ENCODE measurements at places on chromosomes 2 and 18. TPM values are rescaled to one million over a fixed set of nuclear protein-coding genes. Genes with fewer than 3 reads are reported as not detected.

GRCh38 chr2:232437195-232437571, 18.8 kb upstream of the ALPI start:
- no peak for DNase-seq

COBLL1 gene
- total RNA-seq = 4.6 TPM

DNA sequence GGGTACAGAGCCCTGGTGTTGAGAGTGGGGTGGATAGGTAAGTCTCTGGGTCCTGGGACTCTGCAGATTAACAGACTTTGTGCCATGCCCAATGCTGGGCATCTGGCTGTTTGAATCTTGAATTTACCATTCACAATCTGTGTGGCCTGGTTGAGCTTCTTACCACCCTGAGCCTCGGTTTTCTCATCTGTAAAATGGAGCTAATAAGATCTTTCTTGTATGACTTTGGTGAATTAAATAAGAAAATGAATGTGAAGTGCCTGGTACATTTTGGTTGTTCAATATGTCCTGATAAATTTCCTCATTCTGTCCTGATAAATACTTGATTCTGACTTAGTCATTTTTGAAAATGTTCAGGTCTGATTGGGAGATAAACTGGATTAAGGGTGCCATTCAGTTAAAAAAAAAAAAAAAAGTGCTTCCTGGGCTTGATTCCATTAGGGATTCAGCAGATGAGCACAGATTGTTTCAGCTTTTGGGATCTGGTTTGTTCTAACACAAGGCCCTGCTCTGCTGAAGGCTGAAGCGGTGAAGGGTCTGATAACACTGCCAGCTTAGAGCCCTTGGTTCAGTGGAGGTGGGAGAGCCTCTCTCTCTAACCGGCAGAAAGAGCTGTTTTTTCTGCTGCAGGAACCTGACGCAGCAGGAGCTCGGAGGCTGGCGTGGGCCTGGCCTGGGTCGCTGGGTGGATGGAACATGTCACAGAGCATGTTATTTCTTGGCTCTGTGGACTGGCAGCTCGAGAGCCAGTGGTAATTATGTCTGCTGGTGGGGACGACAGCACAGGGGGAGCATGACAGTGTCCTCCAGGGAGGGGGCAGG, 84.5 kb upstream of the MCFD2 start:
- DNase-seq = no peak

IL1F10 gene
- total RNA-seq = not detected

GPR75 gene
- 0.53 TPM for total RNA-seq

DNAH7 gene
- total RNA-seq = 0.45 TPM

ALPG gene
- not detected for total RNA-seq

- DNase-seq = no peak
These were observed 47.7 kb downstream of the RAB10 start for GRCh38 chr2:26081556-26081955.

GRCh38 chr2:157787364-157787938, 88.7 kb downstream of the ACVR1 start:
- no peak for DNase-seq

GRCh38 chr2:214543386-214543955, 132.6 kb downstream of the VWC2L start:
- peak; percentile 5 for DNase-seq

- peak; percentile 39 for DNase-seq
These were observed 947 bp downstream of the ITSN2 start for GRCh38 chr2:24359129-24360049.

CDH20 gene
- not detected for total RNA-seq

KCNG2 gene
- not detected for total RNA-seq

DNA sequence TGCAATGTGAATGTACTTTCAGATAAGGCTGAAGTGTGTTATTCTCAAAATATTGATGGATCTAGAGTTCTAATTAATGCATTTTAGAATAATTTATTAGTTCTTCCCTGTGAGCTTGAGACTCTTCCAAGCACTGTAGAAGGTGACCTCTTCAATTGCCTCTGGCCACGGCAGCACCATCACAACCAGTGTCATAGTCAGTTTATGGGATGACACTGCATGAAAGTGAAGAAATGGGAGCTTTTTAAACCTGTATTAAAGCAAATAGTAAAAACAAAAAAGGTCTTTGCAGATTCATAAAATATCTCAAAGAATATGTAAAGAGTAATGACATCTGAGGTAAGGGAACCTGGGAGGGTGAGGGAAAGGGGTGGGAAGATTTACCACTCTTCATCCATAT, 52.0 kb downstream of the OXER1 start:
- no peak for DNase-seq

GCKR gene
- not detected for total RNA-seq

DNA sequence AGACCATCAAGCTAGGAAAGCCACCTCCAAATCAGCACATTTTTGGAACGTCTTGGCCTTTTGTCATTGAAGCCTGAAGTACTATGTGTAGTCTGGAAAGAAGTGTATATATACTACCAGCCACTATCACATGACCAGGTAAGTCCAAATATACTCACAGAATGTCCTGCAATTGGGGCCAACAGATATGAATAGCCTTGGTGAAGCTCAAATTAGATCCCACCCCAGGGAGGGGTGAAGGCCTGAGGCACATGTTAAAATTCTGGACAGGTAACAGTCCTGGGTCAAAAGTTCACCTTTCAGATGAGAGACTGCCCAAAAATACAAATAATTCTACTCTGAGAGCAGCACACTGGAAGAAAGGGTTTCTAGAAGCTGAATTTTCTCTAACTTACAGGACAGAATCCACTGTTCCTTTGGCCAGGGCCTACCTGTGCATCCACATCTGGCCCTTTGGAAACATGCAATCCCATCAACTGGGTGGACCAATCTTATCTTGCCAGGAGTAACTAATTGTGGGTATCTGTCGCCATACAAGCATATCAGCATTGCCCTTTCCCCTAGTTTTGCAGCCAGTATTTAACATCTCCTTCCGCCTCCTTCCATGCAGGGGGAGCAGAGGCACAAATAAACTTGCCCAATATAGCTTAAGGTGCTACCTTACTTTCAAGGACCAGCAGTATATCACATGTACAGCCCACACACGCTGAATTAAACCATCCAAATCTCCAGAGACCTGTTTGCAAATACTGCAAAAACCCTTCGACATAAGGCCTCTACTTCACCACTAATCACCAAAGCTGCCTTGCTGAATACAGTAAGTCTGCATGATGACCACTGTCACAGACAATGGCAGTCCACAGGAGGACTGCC, 67.8 kb downstream of the EIF5B start:
- no peak for DNase-seq

MEP1B gene
- total RNA-seq = not detected

DNA sequence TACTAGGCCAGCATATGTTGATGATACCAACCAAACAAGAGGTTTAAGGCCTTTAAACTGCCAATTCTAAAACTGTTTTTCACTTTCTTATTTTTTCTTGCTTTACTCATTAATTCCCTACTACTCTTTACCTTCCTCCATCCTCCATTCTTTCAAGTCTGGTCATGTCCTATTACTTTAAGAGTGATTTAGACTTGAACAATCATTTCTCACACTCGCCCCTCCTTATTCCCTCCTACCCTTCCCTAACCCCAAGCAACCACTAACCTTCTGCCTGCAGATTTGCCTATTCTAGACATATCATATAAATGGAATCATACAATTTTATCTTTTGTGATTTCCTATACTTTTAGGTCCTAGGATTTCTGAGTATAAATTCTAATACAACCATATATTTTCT, 127.7 kb downstream of the USP34 start:
- no peak for DNase-seq

DNA sequence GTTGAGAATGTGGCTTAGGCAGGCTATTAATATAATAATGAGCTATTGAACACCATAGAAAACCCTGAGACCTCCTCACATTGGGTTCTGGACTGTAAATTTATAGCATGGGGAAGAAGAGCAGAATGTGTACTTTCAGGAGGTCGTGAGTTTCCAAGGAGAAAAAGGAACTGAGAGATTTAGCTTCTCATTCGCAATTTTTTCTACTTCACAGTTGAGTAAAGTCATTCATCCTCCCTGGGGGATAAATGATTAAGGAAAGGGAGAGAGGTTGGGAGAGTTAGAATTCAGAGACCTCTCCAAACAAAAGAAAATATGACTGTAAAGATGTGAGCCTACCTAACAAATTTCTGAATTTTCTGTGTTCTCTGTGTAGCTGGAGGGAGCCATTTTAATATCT, 205.8 kb upstream of the CYRIA start:
- DNase-seq = no peak

DNA sequence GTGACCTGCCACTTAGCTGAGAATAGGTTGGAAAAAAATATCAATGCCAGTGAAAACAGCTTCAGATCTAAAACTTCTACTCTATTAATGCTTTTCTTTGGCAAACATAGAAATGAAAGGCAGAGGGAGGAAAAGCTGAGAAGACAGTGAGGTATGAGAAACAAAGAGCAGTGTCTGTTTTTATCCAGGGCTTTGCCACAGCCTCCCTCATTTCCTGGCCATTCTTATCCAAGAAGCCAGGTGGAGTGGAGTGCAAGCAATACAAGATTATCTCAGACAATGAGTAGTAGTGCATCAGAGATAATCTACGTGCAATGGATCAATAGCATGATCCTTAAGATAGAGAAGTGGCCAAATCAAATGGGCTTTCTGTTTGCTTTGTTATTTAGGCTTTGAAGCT, 808.7 kb upstream of the PIK3C3 start:
- no peak for DNase-seq

ARHGAP28 gene
- 1.8 TPM for total RNA-seq

- DNase-seq = no peak
These were observed 50.3 kb upstream of the NFE2L2 start for GRCh38 chr2:177314722-177315264.

ALPI gene
- not detected for total RNA-seq

DNA sequence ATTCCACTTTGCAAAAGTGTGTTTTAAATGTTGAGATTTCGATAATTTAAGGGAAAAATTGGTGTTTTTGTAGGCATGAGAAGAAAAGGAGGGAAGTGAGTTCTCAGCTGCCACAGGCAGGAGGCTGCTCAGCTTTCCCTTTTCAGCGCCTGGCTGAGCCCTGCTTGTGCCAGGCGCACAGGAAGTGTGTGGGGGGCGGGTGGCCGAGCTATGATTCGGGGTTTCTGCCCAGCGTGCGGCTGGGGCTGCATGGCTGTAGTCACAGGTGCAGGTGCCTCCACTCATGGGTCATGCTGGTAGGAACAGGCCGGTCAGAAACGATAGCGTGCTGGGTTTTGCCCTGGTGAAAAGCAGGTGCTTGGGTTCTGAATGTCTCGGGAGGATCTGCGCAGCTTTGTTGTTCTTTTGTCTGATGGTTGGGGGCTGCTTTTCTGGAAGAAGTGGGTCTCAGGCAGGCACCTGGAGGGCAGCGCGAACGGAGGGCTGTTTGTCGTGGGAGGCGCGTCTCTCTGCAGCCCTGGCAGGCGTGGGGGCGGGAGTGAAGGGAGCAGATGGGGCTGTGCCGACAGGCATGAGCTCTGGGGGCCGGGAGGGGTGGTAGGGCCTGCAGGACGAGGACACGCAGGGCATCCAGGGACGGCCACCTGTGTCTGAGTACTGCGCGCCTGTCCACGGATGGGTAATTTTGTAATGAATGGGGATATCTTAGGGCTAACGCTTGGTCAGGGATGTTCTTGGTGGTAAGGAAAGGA, 2.1 kb downstream of the KCNG2 start:
- no peak for DNase-seq

DNA sequence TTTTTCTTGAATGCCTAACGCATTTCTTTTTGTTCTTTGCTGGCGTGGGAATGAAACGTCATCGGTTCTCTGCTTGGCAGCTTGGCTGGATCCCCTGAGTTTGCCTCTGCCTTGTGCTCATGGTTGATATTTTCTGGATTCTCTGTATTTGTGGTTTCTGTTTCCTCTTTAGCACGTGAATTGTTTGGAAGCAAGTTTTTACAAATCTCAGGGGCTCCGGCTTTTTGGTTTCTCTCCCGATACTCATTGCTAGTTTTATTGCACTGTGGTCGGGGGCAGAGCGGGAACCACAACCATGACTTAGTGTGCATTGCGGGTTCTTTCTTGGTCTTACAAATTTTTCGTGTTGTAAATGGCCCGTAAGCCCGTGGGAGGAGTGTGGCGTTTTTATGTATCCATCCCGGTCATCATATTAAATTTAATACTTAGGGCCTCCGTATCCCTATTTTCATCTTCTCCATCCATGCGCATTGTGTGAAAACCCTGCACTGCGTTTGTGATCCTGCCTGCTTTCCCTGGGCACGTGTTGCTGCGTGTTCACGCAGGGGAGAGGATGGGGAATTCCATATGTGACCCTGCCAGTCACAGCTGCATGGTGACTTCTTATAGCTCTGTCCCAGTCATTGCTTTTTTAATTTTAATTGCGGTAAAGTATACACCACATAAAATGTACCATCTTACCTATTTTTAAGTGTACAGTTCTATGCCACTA, 9.4 kb downstream of the RAMP1 start:
- no peak for DNase-seq

NEU2 gene
- not detected for total RNA-seq

GRCh38 chr2:7515327-7515726, 598.1 kb downstream of the RNF144A start:
- DNase-seq = no peak

MSGN1 gene
- not detected for total RNA-seq

GRCh38 chr2:217086718-217087117, 226.9 kb upstream of the TNP1 start:
- DNase-seq = no peak

DNA sequence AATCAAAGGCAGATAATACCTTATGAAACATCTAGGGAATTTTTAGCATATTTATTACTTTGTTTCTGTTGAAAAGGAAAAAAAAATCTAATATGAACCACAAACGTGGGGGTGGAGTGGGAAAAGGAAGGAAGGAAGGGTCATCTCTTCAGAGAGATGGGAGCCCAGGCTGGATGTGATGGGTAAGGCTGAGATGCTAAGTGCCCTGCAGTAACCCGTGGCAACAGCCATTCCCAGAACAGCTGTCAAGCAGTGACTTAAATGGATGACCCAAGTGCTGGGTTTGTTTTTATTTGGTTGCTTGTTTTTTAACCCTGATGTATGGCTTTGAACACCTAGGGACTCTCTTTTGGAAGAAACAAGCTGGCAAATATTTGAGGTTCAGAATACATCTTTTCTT, 50.7 kb upstream of the KLF7 start:
- no peak for DNase-seq

DNA sequence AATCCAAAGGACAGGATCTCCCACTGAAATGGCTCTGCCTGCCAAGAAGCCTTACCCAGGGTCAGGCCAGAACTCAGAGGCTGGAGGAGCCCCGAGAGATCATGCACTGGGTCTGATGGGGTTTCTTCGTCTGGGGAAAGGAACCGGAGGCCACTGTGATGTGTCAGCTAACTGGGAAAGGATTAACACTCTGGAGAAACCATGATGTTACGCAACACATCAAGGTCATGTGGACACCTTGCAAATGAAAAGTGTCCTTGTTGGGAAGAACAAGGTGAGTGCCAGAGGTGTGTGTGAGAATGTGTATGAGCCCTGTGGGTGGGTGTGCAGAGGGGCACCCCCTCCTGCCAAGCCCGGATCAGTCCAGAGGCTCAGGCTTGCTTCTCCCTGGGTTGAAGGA, 86.9 kb downstream of the CRACDL start:
- no peak for DNase-seq

CNDP1 gene
- 0.51 TPM for total RNA-seq

MAP3K19 gene
- total RNA-seq = not detected

DNA sequence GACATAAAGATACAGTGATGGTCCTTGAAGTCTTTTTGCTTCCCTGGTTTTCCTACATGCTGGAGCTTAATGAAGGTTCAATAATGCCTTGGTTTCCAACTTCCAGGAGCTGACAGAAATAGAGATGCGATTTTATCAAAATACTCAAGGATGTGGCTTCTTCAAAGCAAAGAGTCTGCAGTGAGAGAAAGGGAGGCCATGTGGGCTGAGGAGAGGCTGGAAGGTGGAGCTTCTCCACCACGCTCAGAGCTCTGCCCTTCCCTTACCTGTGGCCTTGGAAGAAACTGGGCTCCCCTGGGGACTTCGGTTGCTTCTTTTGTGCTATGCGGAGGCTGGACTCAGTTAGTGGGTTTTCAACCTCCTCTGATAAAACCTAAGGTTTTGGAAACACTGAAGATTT, 175.0 kb upstream of the APCDD1 start:
- DNase-seq = no peak

CPO gene
- total RNA-seq = not detected

Data from SK-MEL-5 (cell line).